Sigmoid colon (tissue), 7 donors: ENCODE measurements at places on chromosomes 7 and 10. TPM values are rescaled to one million over a fixed set of nuclear protein-coding genes. Genes with fewer than 3 reads are reported as not detected.
A peak's percentile ranks its signal among the peaks of the same experiment; 100 is the strongest.

Gene LBX1
- total RNA-seq = not detected

DNA sequence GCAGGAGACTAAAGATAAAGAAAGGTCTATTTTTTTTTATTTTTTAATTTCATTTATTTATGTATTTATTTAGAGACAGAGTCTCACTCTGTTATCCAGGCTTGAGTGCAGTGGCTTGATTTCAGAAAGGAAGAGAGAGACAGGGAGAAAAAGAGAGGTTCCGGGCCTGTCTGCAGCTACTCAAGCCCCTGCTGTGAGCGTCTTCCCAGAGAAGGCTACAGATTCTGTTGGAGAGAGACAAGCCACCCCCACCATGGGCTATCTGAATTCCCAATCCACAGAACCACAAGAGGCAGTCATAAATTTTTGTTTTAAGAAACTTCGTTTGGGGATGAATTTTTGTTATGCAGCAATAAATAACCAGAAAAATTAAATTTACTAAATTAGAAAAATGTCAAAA is 68.1 kb downstream of the CALN1 start:
- DNase-seq = no peak

GRCh38 chr10:76411729-76412435 is 980.5 kb downstream of the LRMDA start:
- DNase-seq = peak; percentile 90

GRCh38 chr7:32415519-32415918 is 74.7 kb downstream of the LSM5 start:
- DNase-seq = no peak

- no peak for DNase-seq
Measured at GRCh38 chr7:17986851-17987250, 40.8 kb downstream of the PRPS1L1 start.

DNA sequence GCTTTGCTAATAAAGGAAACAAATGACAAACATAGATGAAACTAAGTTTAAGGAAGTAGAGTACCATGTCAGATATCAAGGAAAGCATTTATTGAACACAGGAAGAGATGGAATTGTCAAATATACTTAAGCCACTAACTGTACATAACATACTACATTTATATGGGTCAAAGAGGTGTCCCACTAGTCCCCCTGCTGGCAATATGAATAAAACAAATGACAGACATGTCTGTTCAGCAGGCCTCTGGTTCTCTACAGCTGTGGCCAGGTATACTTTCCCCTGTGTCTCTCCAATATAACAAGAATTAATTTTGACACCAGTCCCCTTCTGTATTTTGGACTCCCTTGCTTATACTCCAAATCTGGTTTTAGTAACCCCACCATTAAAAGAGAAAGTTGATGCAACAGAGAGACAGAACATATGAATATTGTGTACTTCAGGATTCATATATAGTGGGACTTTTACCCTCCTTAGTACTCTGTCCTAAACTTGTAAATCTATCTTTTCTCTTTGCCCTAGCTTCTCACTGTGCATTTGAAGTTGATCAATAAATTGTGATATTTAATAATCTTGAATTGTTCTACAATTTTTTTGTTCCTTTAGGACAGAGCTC is 42.9 kb downstream of the CD36 start:
- DNase-seq = no peak
